Fibroblast of the aortic adventitia (primary cell): ENCODE measurements at places on chromosomes 3 and 15. TPM values are rescaled to one million over a fixed set of nuclear protein-coding genes. Genes with fewer than 3 reads are reported as not detected.
A peak's percentile ranks its signal among the peaks of the same experiment; 100 is the strongest.

Gene LRRN1
- total RNA-seq = 1.7 TPM in 1 of 2 replicates, not detected in the other

GRCh38 chr15:71808311-71809020 lies 1.9 kb upstream of the NR2E3 start:
- no peak for DNase-seq

DNA sequence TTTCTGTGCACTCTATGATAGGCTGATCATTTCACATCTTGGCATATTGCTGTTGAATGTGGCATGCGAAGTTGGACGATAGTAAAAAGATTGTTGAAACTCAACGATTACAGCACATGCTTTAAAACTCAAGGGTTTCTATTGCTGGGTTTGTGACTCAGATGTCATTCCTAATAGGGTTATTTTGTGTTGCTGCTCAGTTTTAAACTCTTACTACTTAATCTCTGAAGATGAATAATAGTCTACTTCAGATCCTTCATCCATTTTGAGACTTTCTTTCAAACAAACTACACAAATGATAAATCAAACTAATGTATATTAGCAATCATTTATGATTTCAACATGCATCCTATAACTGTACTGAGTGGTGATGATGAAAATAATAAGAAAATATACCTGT lies 71.3 kb upstream of the MBNL1 start:
- peak; percentile 66 for DNase-seq

DNA sequence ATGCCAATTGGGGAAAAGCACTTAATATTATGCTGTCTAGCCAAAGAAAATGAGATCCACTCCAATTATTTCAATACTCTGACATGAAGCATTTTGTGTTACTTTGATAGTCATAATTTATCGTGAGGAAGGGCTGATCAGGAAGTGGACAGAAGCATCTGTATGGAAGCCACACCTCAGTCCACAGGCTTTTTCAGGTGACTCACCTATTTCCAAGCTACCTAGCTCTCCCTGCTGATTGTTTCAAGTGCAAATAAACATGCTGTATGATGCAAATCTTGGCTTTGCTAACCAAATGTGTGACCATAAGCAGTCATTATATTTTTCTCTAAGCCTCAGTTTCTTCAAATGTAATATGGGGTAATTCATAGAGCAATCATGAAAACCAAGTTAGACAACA lies 30.8 kb upstream of the CPB1 start:
- DNase-seq = no peak
